ENCODE measurements at places on chromosomes 11 and 22.
A peak's percentile ranks its signal among the peaks of the same experiment; 100 is the strongest.

DNA sequence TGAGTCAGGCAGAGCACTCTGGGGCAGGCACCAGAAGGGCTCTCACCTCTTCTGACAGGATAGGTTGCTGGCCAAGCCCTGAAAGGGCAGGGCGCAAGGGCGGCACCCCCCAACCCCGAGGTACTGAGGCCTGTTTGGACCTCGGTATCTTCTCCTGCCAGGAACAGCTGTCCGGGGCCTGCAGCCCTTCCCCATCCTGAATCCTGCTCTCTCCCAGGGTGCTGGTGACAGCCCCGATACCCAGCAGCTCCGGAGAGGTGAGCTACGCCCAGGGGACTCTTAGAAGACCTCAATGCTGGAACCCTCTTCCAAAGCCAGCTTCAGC, 79.1 kb downstream of the PHF21B start:
- no peak for DNase-seq

GRCh38 chr11:124886476-124886875, 11.2 kb downstream of the ROBO4 start:
- DNase-seq: no peak

DNA sequence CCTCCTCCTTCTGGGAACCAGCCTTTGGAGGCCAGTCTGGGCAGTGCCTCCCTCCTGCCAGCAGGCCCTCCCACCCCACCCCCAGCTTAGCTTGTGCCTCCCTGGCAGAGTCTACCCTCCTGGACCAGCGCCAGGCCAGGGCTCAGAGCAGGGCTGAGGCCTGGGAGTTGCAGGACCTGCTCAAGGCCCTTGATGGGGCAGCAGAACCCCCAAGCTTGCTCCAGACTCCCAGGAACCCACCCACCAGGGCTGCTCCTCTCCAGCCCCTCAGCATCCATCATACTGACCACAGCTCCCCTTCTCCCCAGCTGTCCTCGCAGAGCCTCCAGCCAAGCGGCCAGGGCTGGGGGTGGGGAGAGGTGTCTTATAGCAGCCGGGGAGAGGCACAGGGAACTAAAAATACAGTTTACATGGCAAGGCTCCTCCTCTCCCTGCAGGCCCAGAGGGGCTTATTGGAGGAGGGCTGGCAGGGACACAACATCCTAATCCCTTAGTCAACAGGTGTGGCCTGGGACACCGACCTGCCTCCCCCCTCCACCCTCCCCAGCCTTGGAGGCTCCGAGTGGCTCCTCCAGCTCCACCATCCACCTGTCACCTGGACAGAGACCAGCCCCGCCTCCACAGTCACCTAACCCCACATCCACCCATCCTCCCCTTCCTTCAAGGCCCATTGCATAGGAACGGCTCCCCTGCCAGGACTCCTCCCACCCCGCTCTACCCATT, 5.2 kb upstream of the MB start:
- DNase-seq: no peak

GRCh38 chr22:35231585-35232084, 25.7 kb upstream of the HMGXB4 start:
- DNase-seq: peak; percentile 71

DNA sequence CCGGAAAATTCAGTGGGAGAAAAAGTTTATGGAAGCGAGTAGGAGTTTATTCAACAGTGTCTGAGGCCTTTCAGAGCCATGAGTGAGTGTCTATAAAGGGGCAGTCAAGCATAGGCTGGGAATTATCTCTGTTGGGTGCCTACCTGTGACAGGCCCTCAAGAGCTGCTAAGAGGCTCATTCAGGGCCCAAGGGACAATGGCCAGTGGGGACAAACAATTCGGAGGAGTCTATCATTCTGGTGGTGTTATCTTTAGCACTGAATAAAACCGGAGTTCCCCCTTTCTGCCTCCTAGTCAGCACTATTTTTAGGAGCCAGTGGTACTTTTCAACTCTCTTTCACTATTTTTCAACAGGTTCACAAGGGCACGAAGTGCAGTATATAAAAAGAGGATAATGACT, 89.5 kb upstream of the HTATIP2 start:
- no peak for DNase-seq

- DNase-seq: no peak
These were observed 223.0 kb downstream of the TBC1D22A start for GRCh38 chr22:46985507-46985882.

DNA sequence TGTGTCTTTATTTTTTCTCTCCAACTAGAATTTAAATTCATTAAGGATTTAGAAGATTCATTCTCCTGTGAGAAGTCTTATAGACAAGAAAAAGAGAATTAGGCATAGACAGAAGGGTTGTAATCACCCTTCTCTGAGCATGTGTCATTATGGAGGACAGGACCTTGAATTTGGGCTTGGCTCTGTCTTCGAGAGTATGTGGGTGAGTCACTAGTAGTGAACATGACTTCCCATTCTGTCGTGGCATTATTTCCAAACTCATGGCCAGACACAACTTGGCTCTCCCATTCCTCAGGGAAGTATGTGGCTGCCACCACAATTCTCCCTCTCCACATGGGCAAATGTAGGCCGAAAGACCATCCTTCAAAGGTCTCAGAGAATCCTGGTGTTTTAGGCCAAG, 14.3 kb upstream of the ANKK1 start:
- no peak for DNase-seq

DNA sequence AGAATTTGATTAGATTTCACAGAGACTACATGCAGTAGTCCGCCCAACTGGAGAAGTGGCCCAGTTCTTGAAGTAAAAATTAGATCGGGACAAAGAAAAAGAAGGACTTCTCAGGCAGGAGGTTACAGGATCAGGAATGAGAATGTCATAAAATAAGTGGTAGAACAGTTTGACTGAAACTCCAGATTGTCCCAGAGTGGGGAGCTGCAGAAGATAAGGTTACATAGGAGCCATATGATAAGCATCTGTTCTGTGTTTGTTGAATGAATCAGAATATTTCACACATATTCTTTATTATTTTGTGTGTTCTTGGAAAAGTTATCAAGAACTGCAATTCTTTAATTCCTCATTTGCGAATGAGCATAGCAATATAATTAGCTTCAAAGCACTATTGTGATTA, 210.6 kb downstream of the AASDHPPT start:
- DNase-seq: no peak

DNA sequence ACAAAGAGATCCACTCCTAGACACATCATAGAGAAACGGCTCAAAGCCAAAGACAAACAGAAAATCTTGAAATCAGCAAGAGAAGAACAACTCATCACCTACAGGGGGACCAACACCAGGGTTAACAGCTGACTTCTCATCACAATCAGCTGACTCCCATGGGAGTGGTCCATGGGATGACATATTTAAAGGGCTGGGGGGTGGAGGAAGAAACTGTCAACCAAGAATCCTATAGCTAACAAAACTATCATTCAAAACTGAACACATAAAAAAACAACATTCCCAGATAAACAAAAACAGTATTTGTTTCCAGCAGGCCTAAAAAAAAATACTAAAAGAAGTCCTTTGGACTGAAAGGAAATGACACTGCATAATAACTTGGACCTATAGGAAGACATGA, 86.7 kb downstream of the APOL5 start:
- no peak for DNase-seq

DNA sequence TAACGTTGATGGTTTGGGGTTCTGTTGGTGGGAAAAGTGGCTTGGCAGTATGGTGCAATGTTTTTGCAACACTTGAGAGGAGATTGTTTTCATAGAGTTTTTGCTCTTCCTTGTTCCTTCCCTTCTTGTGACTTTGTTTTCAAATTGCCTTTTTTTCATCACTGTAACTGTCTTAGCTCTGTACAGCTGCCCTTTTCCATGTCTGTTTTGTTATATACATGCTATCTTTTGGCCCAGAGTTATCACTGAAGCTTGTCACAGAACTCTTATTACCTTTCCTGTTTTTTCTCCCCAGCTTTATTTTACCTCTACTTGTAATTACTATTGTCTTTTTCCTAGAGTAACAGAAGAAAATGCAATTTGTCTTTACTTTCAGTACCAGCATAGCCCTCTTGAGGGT, 154.1 kb downstream of the DDX10 start:
- DNase-seq: no peak

GRCh38 chr11:47536915-47537314, 16.0 kb downstream of the CELF1 start:
- DNase-seq: no peak

DNA sequence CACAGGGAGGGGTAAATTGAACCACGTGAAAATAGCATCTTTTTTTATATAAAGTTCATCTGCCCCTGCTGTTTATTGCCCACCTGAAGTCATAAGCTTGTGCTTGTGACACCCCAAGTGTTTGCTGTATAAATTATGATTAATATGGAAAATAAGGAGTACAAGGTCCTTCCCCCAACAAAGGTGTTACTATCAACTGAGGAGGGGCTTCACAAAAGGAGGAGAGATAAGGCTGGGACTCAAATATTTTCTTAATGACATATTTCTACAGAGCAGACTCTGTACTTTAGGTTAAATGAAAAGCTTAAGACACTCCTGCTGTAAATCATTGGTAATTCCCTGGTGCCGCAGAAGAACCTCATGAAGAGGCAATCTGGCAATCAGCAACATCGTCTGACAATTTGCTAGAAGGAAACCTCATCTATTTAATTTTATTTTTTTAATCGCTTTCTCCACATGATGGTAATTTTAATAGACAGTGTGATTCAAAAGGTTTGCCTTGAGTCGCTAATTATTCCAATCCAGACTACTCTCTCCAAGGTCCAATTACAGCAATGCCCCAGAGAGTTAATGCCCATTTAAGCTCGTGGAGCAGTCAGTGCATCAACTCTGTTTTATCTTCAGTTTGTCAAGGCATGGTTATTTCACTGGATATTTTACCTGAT, 1432.4 kb downstream of the FAM181B start:
- DNase-seq: no peak

- peak; percentile 19 for DNase-seq
These were observed at the start of gene TRIM34 for GRCh38 chr11:5624489-5625279. TRIM34 (plus strand) TSS chr11:5625001; CDS start chr11:5632332, 7,331 bp downstream.

GRCh38 chr11:2927851-2928604, 1.2 kb downstream of the PHLDA2 start:
- DNase-seq: no peak

- DNase-seq: no peak
These were observed 61.7 kb downstream of the ETS1 start for GRCh38 chr11:128525411-128526243.

GRCh38 chr11:34275486-34275885, 82.3 kb downstream of the ABTB2 start:
- no peak for DNase-seq

- DNase-seq: no peak
These were observed 62.4 kb downstream of the NAV2 start for GRCh38 chr11:19774817-19775580.

DNA sequence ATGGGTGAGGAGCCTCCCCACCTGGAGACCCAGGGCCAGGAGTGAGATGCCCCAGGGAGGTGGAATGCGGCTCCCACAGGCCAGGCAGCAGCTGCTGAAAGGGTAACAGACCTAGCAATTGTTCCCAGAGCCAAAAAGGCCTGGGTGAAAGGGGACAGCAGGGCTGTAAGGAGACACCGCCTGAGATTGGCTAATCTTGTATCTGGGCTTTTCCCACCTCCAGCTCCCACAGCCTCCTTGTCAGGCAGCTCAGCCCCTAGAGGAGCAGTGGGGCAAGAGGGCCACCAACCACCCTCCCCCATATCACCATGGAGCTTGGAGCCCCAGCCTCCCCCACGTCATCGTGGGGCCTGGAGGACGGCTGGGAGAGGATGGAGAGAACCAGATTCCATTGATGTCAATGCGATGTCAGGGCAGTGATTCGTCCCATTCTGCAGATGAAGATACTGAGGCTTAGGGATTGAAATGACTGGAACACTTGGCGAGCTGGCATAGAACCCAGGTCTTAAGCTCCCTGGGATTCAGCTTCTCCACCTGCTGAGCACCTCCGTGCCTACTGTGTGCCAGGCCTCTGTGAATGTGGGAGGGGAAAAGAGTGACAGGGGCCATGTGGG, 2.9 kb upstream of the MGAT3 start:
- no peak for DNase-seq

GRCh38 chr11:24060125-24060524, 436.7 kb upstream of the LUZP2 start:
- DNase-seq: no peak

- no peak for DNase-seq
These were observed 14.2 kb downstream of the E2F8 start for GRCh38 chr11:19226378-19227195.

DNA sequence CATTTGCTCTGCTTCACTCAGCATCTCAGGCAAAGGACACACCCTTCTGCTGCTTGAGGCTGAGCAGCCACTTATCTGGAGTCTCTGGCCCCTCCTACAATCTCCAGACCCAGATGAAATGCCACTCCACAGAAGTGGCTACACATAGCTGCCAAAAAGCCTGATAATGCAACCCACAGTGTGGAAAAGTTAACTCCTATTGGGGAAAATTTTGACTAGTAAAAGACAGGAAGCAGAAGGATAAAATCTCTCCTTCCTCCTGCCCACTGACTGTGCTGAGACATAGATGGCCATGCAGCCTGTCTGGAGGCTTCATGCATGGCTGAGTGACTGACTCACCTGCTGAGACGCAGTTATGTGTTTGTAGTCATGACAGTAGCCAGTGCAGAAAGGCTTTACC, 92.3 kb upstream of the TEAD1 start:
- no peak for DNase-seq

- no peak for DNase-seq
These were observed 8.2 kb downstream of the ARHGEF12 start for GRCh38 chr11:120344302-120345004.

DNA sequence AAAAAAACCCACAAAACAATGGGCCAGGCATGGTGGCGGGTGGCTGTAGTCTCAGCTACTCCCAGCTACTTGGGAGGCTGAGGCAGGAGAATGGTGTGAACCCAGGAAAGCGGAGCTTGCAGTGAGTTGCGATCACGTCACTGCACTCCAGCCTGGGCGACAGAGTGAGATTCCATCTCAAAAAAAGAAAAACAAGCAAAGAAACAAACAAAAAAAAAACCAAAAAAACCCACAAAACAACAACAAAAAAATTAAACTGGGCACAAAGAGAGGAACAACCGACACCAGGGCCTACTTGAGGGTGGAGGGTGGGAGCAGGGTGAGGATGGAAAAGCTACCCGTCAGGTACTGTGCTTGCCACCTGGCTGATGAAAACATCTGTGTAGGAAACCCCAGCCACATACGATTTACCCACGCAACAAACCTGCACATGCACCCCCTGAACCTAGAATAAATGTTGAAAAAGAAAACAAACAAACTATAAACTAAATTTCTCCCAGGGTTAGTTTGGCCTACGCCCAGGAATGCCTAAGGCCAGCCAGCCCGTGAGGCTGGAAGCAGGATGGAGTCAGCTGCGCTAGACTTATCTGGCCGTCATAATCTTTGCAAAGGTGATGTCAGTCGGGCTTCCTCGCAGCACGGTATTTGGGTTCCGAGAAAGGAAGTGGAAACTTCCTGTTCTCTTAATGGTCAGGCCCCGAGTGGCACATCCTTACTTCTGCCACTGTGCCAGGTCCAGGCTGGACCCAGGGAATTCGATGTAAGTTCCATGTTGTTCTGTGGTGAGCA, 21.9 kb upstream of the CYB5R3 start:
- DNase-seq: no peak

DNA sequence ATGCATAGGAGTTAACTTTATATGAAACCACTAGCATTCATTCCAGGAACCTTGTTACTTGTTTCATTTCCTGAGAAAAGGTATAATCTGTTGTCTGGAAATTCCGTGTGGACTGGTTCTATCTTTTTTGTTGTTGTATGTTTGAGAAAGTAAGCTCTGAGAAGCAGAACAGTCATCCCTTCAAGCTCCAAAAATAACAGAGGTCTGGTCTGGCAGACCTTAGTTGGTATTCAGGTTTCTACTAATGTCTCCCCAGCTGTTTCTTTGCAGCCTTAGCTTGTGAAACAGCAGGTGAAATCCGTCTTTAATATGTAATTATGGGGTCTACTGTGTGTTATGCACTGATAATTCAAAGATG, 2.4 kb downstream of the RNF121 start:
- DNase-seq: no peak
